ENCODE measurements at places on chromosomes 4 and X.

- DNase-seq, result no peak
Observed at GRCh38 chrX:80812176-80812575, 2.5 kb upstream of the BRWD3 start.

DNA sequence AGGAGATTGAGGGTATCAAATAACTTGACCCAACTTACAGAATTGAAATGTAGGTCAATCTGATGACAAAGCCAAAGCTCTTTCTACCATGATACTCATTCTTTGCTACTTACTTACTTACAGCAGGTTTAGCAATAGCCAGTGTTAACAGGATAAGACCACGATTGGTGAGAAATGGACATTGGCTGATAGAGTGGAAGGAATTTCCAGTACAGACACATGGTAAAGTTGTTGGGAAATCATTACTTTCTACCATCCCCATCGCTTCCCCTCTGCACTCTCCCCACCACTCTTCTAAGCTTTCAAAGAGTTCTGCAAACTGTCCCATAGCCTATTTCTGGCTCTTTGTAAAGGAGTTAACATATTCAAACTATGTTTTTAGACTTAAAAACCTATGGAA is 119.7 kb downstream of the CHRNA9 start:
- no peak for DNase-seq

- no peak for DNase-seq
Observed at GRCh38 chr4:101262683-101263082, 84.6 kb downstream of the PPP3CA start.

GRCh38 chrX:47900833-47901232 is 64.1 kb downstream of the ZNF81 start:
- no peak for DNase-seq

DNA sequence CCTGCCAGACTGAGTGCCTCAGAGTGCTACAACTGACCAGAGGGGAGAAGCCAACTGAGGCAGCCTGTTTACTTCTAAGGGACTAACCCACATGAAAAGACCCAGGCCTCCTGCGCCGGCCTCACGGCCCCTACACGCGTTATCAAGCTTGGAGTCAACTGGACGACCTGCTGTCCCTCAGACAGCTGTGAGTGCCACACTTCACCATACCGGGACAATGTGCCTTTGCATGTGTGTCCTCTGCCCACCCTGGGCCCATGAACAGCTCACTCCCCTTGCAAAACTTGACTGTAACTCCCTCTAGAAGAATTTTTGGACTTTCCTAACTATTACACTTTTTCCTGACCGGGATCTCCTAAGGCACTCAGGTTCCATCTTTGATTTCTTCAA is 1.8 kb downstream of the NOP14 start:
- no peak for DNase-seq

DNA sequence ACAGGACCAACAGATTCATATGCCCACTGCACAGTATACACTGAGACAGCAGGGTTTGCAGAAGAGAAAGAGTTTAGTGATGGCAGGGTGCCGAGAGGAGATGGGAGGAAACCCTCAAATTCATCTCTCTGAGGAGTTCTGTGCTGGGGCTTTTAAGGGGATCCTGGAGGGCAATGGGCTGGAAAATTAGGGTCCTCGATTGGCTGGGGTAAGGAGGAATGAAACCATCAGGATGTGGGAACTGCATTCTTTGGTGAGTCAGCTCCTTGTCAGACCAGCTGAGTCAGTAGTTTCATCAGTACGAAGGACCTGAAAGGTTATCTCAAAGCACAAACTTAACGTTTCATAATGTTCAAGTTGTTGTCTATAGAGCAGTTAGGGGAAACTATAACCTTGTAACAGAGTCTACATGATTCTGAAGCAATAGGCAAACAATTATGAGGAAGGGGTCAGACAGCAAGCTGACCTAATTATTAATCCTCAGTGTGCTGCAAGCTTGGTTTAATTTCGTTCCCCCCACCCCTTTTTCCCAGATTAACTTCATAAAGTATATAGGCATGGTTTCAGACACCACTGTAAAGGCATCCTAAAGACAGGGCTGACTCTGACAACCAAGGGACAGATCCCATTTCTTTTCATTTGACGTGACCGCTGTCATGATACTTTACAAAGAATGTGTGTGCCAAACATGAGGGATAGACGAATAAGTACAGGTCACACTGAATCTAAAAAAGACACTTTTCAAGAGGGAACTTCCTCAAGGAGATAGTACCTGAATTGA is 1.5 kb upstream of the MSMO1 start:
- DNase-seq, result no peak

- DNase-seq, result no peak
Observed at GRCh38 chr4:184612074-184612473, 37.2 kb downstream of the CASP3 start.

- no peak for DNase-seq
Observed at GRCh38 chrX:68690936-68691501, 43.6 kb downstream of the STARD8 start.

DNA sequence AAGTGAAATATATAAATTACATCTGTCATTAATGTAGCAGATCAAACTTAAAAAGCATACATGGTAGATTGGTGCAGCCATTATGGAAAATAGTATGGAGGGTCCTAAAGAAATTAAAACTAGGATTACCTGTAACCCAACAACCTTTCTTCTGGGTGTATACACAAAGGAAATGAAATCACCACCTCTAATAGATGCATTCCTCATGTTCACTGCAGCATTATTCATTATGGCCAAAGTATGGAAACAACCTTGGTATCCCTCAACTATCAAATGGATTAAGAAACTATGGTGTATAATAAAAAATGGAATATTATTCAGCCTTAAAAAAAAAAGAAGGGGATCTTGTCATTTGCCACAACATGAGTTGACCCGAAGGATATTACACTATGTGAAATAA is 13.7 kb downstream of the WDFY3 start:
- no peak for DNase-seq

DNA sequence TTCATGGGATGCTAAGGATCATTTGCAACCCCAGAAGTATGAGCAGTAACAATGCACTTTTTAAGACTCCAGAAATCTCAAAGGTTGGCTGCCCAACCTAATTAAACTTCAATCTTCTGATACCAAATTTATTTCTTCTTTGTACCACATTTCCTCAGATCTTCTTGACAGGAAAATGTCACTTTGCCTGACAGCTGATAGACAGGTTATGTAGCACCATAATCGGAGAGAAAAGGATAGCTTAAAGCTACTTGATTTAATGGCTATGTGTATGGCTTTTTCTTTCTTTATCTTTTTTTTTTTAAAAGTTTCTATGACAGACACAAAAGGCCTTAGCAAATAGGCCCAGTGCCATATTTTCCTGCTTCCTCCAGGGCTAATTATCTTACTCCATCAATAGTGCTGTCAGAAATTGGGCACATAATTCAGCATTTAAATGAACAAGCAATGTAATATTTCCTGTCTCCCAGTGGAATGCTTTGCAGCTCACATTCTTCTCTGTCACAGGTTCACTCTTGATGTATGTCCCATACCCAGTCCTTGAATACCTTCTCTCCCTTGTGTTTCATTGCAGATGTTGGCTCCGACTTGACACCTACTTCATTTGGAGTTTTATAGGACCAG is 795.7 kb downstream of the ADGRL3 start:
- DNase-seq, result no peak

GRCh38 chrX:24294619-24295018 is 19.2 kb downstream of the SUPT20HL2 start:
- DNase-seq, result peak; percentile 17

DNA sequence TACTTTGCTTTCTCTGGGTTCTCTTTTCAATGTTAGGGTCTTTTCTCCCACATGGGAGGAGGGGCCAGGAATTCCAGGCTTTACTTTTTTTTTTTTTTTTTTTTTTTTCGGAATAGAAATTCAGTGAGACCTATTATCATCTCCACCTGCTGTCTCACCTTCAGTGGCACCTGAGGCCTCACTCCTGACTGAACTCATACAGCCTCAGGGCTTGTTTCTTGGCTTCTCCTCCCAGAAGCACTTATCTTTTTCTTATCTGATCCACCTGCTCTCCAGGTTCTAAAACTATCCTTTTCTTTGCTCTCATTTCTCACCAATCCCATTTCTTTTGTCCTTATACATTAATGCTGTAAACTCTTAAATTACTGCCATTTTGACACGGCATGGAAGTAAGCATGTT is 117.3 kb upstream of the PPP3CA start:
- DNase-seq, result no peak

DNA sequence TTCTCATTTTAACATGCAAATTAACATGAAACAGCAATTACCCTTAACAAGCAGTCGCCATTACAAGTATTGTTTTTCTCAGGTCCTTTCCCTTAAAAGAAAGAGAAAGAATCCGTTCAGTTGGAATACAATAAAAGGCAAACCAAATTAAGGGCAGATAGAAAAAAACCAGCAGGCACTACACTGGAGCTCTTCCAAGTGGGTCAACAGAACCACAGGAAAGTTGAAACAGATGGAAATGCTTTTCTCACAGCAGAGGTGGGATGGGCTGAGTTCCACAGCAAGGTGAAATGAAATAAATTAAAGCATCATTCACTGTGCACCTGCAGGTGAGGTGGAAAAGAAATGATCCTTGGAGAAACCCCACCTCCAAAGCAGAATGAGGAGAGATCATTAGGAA is 102.6 kb downstream of the APBB2 start:
- no peak for DNase-seq

- DNase-seq, result no peak
Observed at GRCh38 chr4:172202480-172203076, 389.4 kb downstream of the GALNTL6 start.

DNA sequence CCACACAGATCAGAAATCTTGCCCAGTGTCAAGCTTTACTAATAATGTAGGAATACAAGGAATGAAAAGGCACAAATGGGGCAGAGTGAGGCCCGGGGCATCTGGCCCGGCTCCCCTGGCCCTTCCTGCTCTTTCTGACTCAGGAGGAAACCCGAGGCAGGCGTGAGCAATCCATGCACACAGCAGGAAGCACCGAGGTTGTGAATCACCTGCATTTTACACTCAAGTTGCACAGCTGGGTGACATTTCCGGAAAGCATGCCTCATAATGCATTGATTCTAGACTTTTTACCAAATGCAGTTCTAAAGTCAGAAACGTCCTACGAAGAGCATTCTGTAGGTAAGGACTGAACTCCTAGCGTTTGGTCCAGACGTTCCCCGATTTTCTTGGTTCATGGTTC is 38.9 kb downstream of the PRIMPOL start:
- peak; percentile 33 for DNase-seq

DNA sequence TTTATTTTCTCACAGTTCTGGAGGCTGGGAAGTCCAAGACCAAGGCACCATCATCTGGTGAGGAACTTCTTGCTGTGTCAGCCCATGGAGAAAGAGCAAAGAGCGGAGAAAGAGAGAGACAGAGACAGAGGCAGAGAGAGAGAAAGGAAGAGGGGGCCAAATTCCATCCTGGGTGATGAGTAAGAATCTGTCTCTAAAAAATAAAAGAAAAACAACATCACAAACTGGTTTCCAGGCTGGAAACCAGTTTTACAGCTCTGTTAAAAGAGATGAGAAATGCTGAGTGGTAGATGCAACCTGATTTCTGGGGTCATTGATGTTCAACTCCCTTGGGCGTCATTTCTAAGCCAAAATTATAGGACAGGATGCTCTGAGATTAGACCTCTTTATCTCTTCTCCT is 72.9 kb downstream of the SHOX start:
- DNase-seq, result no peak

- DNase-seq, result no peak
Observed at GRCh38 chr4:25028851-25029250, 1.9 kb downstream of the LGI2 start.

DNA sequence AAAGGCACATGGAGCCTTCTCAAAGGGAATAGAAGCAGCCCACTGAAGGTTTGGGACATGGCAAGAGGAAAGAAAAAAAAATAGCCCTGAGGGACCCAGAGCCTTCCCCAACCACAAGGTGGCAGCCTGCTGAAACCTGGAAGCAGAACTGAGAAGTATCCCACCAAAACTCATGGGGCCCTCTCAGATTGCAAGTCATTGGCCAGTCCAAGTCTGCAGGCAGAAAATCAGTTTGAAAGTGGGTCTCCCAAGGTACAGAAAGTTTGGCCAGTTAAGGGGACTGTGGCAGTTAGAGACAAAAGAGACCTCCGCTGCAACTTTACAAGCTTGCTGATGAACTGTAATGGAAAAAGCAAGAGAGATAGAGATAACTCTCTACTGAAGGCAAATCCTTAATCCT is 155.8 kb downstream of the ANTXR2 start:
- peak; percentile 30 for DNase-seq

- DNase-seq, result no peak
Observed at GRCh38 chr4:44651425-44651824, at the start of gene YIPF7. TSS of gene YIPF7 (minus strand) at chr4:44651625. CDS start at chr4:44650100, 1,525 bp downstream.

DNA sequence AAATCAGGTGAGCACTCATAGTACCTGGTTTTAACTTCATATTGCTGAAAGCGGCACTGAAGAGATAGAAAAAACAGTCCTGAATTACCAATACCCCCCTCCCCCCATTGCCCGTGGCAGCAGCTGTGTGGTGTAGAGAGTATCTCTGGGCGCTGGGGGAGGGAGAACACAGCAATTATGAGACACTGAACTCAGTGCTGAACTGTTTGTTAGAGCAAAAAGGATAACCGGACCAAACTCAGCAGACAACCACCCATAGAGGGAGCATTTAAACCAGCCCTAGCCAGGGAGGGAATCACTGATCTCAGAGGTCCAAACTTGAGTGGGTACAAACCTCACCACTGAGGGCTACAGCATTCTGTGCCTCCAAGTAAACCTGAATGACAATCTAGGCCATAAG is 457.4 kb upstream of the TEX13C start:
- DNase-seq, result no peak

DNA sequence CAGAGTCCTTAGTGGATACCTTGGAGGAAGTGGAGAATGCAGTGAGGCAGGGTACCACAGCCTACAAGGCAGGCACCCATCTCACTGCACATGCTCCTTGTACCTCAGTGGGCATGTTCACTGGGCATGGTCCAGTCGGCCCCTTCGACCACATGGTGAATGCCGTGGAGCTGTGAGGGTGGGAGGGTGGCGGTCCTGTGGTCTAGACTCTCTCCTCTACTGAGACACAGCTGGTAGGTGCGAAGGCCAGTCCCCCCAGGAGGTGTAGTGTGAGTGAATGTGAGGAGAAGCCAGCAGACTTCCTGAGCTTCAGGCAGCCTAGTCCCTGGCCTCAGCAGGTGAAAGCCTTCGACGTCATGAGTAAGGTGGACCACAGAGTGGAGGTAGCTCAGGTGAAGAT is 12.2 kb downstream of the XAGE2 start:
- DNase-seq, result no peak

DNA sequence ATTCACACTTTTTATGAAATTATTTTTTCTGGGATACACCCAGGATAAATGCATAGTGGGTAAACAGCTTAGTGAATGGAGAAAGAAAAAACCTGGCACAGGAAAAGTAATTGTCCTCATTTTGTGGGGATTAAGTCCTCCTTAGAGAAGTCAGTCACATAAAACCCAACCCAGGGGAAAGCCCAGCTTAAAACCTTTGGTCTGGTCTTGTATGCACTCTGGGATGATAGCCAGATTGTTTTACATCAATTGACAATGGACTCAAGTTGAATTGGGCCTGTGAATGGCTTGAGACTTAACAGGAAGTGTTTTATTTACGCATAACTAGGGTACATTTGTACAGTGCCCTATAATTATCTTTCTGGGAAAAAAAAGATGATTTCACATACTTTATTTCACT is 561.3 kb upstream of the GRIA3 start:
- DNase-seq, result no peak
